ENCODE measurements at places on chromosomes 6 and 20.

- no peak for DNase-seq
Measured at GRCh38 chr20:32977281-32978008, 26.8 kb downstream of the SUN5 start.

- DNase-seq = no peak
Measured at GRCh38 chr6:162181111-162181510, 546.5 kb downstream of the PRKN start.

GRCh38 chr6:75283907-75284631, 523 bp downstream of the TMEM30A start:
- no peak for DNase-seq

DNA sequence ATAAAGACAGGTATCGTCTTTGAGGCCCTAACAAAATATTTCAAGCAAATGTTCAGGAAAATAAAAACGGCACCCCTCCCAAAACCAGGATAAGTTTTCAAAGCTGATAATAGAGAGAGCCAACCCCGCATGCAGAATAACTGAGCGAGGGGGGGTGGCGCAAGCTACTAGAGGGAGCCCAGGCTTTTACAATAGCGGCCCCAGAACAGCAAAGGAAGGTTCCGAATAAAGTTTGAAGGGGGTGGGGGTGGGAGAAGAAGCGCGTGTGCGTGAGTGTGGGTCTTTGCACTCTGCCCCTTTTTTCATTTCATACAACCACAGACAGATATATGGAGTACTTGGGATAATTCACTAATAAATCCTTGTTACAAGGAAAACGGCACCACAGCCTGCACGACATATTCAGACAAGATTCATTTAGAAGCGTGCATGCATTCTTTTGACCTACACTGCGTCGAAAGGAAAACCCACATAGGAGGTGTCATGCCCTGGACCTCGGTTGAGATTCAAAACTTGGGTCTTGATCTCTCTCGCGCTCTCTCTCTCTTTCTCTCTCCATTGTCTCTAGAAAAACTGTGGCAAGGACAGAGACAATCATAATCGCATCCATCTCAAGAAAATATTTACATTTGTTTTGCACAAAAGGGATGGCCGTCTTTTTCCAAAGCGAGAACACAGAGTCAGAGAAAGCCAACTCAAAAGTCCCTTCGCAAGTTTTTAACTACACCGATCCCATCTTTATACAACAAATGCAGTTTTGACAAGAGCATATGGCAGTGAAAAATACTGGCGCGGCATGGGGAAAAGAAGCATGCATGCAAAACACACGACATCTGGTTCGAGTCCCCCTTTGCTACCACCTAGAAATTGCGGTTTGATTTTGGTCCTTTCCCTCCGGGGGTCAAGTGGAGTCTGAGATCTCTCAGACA, 1.6 kb downstream of the OLIG3 start:
- no peak for DNase-seq

DNA sequence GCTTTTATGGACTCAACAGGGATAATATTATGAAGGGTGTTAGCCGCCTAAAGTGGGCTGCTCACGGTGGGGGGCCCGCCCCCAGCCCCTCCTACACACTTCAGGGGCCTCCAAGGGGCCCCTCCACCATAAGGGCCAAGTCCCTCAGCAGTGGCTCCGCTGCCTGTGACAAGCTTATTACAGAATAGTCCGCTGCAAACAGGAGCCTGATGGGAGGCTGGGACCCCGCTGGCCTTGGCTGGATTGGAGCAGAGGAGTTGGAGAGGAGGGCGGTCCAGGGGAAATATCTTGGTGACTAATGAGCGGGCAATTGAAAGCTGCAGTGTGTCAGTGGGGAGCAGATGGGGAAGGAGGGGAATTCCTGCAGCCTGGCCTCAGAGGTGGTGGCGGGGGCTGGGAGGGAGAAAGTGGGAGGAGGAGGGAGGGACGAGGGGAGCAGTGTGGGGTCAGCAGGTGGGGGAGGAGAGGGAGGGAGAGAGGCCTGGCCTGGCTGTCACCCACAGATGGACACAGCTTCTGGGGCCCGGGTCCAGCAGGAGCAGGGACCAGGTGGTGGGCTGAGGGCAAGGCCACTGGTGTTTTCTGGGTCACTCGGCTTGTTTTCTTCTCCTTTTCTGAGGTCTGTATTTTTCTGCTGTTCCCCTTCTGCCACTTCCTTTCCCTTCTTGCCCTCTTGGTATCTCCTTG, 57.6 kb upstream of the FOXP4 start:
- DNase-seq = no peak

- DNase-seq = no peak
Measured at GRCh38 chr6:165049362-165049761, 260.0 kb downstream of the C6orf118 start.

GRCh38 chr20:45407067-45407745, 883 bp upstream of the DBNDD2 start:
- no peak for DNase-seq

DNA sequence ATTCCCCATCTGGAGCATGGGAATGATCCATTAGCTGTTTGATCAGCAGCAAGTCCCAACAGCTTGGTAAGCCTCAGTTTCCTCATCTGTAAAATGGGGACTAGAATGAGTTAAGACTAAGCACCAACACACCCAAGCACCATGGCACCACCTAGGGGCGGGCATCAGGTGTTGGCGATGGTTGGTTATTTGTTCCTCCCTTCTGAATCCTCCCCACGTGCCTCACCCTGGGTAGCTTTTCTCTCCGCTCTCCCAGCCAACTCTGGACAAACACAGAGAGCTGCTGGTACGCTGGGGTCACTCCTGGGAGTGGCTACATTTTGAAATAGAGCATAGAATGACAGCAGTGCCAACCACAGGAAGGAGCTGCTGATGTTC, 13.3 kb upstream of the ITPR3 start:
- DNase-seq = no peak

DNA sequence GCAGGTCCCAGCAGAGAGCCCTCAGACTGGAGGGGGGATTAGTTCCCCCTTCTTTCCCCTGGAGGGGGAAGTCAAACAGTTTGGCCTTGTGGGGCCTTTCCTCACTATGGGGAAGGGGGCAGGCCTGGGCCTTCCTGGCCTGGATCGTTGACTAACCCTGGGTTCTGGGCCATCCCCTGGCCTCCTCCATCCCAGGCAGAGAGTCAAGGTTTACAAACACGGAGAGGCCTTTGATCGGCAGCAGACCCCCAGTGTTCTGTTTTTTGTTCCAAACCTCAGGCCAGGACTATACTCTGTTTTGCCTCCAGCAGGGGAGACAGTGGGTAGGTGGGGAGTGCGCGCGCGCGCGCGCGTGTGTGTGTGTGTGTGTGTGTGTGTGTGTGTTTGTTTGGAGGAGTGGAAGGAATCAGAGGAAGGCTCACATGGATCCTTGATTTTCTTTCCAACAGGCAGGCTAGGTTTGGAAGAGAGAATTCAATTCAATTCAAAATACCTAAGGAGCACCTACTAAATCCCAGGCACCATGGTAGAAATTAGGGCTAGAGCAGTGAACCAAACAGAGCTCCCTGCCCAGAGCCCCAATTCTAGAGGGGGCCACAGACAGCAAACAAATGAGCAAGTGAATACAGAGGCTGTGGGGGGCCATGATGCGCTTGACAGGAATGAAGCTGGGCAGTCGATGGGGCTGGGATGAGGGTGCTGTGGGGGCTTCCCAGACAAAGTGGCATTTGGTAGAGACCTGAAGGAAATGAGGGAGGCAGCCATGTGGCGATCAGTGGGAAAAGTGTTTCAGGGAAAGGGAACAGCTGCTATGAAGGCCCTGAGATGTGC, 14.8 kb downstream of the TP53RK start:
- no peak for DNase-seq

- no peak for DNase-seq
Measured at GRCh38 chr6:128131036-128131435, 230.2 kb upstream of the THEMIS start.

DNA sequence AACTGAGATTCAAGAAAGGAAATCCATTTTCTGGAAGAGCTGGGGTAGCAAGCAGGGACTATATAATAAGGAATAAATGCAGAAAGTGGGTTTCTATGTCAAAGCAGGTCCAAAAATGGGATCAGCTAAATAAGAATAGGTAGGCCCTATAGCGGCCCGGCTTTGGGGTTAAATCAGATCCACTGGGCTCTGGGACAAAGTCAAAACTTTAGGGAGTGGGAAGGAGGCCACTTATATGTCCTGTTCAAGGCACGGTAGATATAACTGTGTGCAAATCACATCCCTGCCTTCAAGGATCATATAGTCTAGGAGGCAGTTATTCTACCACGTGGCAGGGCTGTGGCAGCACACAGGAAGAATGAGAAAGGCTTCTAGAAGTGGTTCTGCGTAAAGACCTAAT, 191.4 kb upstream of the CDYL start:
- no peak for DNase-seq

- no peak for DNase-seq
Measured at GRCh38 chr6:107769053-107769658, 55.0 kb downstream of the SCML4 start.

GRCh38 chr6:10014557-10014956, 400.3 kb downstream of the TFAP2A start:
- DNase-seq = no peak

DNA sequence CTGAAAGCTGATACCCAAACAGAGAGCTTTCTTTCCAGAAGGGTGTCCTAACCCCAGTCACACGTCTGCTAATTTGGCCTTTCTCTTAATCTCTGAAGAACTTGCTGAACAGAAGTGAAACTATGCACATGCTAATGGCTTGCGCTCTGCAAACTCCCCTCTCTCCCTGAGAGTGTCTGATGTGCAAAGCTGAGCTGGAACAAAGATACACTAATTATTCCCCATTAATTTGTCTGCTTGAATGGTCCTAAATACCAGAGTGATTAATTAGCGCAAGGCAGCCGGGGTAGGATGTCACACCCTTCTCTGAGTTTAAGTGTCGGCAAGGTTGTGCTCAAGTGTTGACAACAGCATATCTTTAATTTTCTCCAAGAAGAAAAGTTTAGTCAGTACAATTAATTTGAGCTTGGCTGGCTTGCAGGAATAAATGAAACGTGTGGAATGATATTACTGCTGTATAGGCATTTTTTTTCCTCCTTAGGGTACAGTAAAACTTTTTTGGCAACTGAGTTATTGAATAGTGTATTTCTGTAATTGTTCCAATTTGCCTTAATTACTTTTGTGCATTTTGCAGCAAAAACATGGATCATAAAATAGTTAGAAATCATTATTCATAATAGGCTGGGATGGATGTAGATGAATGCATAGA, 715.9 kb upstream of the POU3F2 start:
- DNase-seq = no peak

DNA sequence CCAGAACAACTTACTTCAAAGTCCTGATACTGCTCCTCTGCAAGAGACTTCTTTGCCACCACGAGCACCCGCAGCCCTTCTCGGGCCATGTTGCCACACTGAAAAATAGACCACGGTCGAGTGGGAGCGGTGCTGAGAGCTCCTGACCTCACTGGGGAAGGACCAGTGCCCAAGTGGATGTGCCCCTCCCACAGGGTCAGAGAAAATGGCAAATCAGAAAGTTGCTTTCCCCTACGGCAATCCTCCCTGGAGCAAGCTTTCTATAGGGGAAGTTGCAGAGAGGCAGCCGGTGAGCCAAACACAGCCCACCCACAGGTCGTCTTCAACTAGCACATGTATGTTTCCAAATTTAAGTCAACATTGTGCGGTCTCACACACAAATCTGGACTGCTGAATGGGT, 85.1 kb upstream of the NFATC2 start:
- no peak for DNase-seq

- DNase-seq = no peak
Measured at GRCh38 chr20:62321521-62321948, 18.7 kb downstream of the ADRM1 start.

DNA sequence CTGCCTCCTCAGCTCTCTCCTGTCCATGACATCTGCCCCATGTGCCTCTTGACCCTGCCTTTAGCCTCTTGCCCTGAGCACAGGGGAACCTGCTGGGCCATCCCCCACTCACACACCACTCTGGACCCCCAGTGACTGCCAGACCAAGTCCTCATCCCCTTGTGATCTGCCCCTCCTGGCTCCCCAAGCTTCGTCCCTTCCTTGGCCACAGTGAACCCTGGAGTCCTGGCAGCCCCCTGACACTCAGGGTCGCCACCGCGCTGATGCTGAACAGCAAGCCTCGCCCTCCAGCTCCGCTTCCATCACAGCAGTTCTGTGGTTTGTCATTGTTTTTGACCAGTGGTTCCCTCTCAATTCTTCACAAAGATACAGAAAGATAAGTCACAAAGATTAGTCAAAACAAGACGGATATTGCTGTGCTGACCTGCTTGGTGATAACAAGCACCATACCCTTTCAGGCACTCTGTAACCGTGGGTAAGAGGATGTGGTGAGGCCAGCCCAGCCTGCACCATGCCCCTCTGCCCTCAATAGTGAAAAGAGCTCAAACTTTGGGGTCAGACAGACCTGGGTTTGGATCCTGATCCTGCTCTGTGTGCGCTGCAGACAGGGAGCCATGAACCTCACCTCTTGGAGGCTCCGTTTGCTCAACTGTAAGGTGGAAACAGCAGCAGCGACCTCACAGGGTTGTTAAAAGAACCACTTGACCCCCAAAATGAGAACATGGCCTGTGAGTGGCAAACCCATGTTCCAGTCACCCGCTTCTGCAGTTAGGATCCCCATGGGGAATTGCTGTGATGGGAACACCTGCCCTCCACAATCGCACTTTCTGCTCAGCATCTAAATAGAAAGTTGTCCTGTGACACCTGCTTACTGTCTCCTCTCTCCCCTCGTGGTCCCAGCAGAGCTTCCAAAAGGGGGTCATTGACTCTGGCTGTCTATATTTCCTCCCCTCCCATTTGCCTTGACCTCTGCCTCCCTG, 114.5 kb downstream of the TOX2 start:
- DNase-seq = no peak

DNA sequence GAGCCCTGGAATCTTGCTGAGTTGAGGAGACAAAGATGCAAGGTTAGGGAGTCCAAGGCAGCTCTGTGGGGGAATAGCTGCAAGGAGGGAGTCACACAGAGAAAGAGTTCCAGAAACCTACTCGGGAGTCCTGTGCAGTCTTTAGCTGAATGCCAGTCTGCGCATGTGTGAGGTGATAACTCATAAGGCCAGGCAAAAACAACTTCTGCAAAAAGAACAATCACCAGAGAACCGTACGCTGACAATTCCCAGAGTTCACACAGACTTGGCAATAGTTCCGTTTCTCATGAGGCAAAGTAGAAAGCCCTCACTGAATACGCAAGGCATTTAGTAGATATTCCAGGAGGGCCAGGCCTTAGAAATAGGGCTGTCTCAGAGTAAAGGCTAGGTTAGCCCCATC, 135.2 kb upstream of the TAB2 start:
- DNase-seq = no peak

GRCh38 chr6:1798303-1798964, 188.7 kb downstream of the FOXC1 start:
- DNase-seq = no peak

DNA sequence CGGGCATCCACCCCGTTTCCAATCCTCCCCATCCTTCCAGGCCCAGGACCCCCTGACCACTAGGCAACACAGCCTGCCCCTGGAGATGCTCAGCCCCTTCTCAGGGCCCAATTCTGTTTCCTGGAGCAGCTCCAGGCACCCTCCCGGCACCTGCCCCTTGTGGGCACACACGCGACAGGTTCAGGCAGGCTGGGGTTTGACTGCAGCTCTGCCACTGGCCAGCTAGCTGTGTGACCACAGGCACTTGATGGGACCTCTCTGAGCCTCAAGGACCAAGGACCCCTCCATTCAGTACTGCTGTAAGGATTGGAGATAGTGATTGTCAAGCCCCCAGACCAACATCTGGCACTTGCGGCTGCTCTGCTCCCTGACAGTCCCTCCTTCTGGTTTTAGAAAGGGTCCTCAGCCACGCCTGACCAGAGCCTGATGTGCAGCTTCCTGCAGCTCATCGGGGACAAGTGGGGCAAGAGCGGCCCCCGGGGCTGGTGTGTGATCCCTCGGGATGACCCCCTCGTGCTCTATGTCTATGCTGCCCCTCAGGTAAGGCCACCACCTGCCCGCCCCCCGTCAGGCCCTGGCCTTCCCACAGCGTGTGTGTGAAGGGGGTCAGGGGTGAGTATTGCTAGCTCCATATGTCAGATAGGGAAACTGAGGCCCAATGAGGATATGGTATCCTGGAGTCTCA, 21.7 kb downstream of the FGD2 start:
- DNase-seq = no peak
